Osteoblast (primary cell): ENCODE measurements at places on chromosomes 1 and 21. TPM values are rescaled to one million over a fixed set of nuclear protein-coding genes. Genes with fewer than 3 reads are reported as not detected.

DNA sequence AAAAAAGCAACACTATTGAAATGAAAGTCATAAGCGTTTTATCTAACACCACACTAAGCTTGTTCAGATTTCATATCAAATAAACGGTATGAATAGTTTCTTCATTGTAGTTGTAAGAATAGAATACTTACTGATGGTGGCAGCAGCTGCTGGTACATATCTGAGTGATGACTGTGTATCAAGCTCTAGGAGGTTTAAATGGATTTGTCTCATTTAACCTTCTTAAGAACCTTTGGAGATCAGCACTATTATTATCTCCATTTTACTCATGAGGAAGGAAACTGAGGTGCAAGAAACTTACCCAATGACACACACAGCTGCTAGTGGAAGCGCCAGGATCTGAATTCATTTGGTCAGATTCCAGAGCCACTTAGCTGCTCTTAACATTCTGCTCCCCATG is 104.0 kb downstream of the EIF4G3 start:
- DNase-seq = peak; percentile 58

DNA sequence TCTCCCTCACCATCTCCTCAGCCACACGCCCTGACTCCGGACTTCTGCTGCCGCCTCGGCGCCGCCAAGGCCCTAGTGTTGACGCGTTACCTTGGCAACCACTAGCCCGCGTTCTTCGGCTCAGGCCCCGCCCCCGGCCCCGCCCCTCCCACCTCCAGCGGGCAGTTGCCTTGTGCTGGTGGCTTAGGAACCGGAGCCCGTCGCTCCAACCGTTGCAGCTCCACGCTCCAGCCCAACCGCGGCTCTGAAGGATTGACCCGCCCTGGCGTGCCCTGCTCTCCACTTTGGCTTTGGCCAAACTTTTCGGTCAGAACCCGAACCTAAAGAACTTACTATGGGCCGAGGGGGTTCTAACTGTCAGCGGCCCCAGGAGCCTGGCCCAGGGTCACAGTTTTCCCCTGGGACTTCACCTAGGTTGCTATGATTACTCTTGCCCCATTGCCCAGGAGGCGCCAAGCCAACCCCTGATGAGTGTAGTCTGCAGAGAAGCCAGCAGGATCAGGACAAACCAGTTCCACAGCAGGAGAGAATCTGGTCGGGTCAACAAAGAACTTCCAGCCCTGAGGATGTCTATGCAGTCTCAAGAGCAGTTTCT is at the start of gene CFAP45:
TSS of gene CFAP45 (minus strand) at position 80 of the 595 bp plus-strand sequence. CDS start at position 13, 67 bp downstream.
- peak; percentile 93 for DNase-seq

DNA sequence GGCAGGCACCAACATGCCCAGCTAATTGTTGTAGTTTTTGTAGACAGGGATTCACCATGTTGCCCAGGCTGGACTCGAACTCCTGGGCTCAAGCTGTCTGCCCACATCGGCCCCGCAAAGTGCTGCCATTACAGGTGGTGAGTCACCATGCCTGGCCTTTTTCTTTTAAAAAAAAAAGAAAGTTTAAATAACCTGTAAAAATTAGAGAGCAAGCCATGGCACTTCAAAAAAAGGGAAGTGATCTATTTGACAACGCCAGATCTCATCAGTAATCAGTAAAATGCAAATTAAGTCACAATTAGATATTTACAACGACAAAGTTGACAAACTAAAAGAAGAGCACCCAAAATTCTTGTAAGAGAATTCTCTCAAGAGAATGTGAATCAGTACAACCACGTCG is 2.9 kb upstream of the RBBP5 start:
- no peak for DNase-seq

DNA sequence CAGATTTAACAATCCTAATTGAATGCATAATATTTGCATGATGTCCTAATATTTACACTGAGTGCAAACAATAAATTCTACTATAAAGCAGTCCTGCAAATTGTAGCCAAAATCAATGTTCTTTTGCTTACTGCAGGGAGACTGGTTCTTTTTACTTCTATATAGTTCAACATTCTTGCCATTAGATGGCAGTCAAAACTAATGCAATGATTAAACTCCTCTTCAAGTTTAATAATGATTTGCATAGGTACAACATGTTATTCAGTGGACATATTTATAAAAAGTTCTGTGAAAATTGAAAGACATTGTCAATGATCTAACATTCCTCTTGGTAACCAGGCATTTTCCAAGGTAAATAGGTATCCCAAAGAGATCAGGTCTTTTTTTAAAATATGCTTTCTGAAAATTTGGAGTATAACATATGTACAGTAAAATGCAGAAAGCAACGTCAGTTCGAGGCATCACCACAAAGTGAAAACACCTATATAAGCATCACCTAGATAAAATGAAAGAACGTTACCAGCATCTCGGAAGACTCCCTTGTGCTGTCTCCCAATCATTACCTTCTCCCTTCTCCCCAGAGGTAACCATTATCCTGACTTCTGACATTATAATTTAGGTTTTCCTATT is 9.8 kb upstream of the FNBP1L start:
- DNase-seq = peak; percentile 91

DNA sequence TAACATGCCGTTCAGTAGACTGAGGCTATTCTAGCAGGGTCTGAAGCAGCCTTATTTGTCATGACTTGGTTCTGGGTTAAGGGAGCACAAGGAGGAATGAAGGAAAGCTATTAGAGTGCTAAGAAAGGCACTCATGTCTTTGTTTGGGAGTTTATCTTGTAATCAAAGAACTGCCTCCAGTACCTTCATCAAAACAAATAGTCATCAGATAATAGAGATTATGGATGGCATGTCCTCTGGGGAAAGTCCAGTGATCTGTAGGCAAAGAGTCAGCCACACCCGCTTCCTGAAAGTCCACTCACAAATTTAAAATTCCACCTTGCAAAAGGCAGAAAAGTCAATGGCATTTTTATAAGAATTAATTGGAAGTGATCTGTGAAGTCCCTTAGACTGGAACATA is 56.8 kb downstream of the ESRRG start:
- no peak for DNase-seq

The LDLRAD1 gene
- not detected in 2 replicates for total RNA-seq

DNA sequence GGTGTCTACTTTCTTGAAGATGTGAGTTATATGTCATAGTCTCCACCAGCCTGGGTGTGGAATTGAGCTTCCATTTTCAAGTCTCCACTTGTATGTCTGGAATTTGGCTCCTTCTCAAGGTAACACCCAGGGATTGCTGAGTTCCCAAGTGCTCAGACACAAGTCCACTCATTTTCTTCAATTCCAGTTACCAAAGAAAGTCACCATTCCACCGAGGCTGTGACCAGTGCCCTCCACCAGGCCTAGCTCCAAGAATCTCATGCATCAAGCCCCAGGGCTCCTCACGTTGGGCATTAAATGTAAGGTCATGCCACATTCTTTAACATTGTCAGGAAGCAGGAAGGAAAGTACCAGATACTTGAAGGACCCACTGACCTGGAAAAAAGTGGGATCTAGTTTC is 2.4 kb upstream of the RAB4A start:
- no peak for DNase-seq

GRCh38 chr1:194184974-194185373 is 998.6 kb upstream of the B3GALT2 start:
- no peak for DNase-seq

The MTARC1 gene
- 2.9 TPM in 2 replicates for total RNA-seq

GRCh38 chr21:25790122-25790877 is 55.5 kb downstream of the GABPA start:
- no peak for DNase-seq
